DMS 273 treated with DMSO at 0.1 percent for 48 hours (cell line): ENCODE measurements at places on chromosomes 11 and 22.

GRCh38 chr11:69816671-69817070 lies 2.5 kb downstream of the FGF3 start:
- no peak for DNase-seq

- DNase-seq = no peak
Observed at GRCh38 chr22:46738647-46739093, 618 bp upstream of the CERK start.

DNA sequence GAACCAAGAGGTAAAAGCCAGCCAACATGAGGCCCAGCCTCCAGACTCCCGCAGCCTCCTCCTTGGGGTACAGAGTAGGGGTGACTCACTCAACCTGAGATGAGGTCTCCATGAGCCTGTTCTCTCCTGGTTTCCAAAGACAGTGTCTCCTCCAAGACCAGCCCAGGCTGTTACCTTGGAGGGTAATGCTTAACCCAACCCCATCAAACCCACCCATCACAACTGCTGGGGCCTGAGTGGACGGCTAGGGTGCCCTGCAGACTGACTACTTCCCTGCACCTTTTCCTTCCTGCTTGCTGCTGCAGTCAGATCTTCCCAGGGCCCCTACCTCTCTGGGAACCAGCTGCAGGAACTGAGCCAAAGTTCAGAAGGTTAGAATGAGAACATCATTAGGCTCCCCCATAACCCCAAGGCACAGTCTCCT lies 5.1 kb upstream of the NOL12 start:
- no peak for DNase-seq

DNA sequence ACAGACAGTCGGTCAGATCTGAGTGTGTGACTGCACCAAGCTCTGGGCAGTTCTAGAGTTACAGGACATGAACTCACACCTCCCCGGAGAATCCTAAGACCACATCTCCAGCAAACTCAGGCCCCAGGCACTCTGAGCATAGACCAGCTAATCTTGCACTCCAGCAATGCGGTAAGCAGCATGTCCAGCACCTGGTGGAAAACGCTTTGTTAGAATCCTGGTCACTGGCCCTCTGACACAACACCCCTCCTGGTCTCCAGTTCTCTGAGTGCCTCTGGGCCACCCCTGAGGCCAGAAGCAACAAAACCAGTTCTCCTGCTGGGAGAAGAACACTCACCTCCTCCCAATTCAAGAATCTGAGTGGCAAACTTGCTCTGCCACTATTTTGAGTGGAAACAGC lies 82.7 kb upstream of the TMEM45B start:
- no peak for DNase-seq

DNA sequence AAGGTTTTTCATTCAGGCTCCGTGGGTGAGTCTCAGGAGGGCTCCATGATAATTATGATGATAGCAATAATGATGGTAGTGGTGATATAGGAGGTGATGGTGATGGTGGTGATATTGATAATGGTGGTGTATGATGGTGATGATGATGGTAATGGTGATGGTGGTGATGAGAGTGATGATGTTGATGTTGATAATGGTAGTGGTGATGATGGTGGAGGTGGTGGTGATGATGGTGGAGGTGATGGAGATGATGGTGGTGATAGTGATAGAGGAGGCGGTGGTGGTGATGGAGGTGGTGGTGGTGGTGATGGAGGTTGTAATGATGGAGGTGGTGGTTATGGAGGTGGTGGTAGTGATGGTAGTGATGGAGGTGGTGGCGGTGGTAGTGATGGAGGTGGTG lies 79.4 kb downstream of the MPPED1 start:
- DNase-seq = no peak

DNA sequence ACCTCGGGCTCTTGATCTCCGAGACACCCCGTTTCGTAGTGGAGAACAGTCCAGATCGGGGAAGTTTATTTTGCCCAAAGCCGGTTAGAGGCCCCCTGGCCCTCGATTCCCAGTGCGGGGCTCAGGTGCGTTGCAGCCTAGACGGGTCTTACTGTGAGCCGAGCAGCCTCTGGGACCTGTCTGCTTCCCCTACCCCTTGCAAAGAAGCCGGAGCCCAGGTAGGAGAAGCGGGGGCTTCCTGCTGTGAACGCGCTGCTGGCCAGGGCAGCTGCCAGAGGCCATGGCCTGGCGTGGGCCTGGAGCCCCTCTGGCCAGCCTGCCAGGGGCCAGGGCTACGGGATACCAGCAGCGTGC lies 621 bp downstream of the TSPO start:
- no peak for DNase-seq

DNA sequence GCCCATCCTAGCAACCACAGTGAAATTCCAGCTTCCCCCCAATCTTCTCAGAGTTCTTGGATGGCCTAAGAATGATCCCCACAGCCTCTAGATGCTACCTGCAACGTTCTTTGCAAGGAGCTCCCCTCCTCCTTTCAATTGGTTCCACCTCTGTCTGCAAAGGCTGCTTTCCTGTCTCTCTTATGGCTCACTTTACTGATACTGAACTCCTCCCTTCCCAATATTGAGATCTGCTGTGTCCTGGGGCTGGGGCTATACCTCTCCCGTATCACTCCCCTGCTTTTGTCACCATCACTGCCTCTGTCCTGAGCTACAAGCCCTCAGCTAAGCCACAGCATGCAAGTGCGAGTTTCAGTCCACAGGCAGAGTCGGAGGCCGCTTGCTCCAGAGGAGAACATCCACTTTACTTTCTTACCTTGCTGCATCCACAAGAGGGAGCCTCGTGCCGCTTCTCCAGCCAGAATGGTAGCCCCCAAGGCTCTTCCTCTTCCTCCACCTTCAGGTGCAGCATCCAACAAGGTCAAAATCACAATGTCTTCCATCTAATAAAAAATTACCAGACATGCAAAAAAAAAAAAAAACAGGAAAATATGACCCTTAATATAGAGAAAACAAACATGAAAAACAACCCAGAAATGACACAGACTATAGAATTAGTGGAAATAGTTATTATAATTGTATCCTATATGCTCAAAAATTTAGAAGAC lies 48.6 kb upstream of the TMEM45B start:
- no peak for DNase-seq

GRCh38 chr11:76209375-76209972 lies 3.2 kb upstream of the WNT11 start:
- DNase-seq = no peak

GRCh38 chr11:19275496-19275895 lies 34.8 kb upstream of the E2F8 start:
- no peak for DNase-seq

- no peak for DNase-seq
Observed at GRCh38 chr11:6110011-6110410, 2.5 kb downstream of the OR56B4 start.

GRCh38 chr11:128731041-128731663 lies 37.3 kb downstream of the FLI1 start:
- no peak for DNase-seq

- DNase-seq = no peak
Observed at GRCh38 chr11:111230122-111230465, 15.4 kb upstream of the POU2AF2 start.

- no peak for DNase-seq
Observed at GRCh38 chr22:38083931-38084631, at the start of gene SLC16A8. SLC16A8 (minus strand) TSS chr22:38084184; CDS start chr22:38082873, 1,311 bp downstream.

DNA sequence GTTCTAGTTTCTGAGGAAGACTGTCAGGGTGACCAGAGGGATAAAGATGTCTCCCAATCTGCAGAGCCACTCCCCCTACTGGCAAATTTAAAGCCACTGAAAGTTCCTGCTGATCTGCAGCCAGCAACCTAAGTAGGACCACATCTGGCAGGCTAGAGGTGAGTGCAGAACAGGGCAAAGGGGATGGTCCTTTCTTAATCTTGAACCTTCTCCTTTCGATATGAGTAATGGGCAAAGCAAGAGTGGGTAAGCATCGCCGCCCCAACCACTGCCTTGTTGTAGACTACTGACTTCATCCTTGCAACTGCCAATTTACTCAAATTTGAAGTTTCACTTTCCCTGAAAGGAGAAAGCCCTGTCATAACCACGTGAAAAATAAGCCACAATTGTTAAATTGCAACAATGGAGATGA lies 30.7 kb downstream of the SCUBE2 start:
- DNase-seq = peak; percentile 2

- DNase-seq = no peak
Observed at GRCh38 chr11:3840004-3840869, 522 bp downstream of the RHOG start.

GRCh38 chr11:18091731-18092130 lies 14.2 kb downstream of the SAAL1 start:
- DNase-seq = no peak

DNA sequence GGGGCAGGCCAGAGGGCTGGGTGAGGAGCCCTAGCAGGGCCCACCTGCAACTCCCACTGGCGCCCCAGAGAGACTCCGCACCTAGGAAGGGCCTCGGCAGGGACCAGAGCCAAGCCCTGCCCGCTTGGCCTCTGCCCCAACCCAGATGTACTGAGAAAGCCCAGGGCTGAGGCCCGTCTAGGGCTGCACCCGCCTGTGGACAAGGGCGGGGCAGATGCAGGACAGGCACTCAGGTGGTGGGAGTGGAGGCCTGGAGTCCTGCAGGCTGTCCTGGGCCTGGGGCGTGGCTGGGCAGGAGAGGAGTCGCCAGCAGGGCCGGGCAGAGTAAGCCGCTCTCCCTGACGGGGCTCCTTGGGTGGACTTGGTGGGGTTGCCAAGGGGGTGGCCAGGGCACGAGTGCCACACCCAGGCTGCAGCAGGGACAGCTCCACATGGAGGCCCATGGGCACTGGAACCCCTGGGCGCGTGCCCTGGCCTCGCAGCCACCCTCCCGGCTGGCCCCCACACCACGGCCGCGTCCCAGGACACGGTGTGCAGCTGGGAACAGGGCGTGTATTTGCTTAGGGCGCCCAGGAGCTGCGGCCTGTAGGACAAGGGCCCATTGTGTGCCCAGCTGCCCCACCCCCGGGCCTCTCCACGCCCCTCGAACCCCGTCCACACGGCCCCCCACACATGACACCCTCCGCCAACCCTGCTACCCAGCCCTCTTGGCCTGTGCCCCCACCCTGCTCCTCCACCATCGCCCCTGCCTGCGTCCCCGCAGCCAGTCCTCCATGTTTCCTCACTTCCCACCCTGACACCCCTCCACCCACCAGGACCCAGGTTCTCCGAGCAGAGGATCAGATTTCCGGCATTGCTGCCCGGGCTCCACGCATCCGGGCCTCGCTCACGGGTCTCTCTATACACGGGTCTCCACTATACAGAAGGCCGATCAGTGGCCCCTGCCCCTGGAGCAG lies 11.3 kb upstream of the PIM3 start:
- no peak for DNase-seq

GRCh38 chr11:21121991-21122390 lies 452.6 kb downstream of the NELL1 start:
- DNase-seq = no peak

GRCh38 chr11:279966-280705 lies 1.9 kb downstream of the NLRP6 start:
- DNase-seq = no peak

DNA sequence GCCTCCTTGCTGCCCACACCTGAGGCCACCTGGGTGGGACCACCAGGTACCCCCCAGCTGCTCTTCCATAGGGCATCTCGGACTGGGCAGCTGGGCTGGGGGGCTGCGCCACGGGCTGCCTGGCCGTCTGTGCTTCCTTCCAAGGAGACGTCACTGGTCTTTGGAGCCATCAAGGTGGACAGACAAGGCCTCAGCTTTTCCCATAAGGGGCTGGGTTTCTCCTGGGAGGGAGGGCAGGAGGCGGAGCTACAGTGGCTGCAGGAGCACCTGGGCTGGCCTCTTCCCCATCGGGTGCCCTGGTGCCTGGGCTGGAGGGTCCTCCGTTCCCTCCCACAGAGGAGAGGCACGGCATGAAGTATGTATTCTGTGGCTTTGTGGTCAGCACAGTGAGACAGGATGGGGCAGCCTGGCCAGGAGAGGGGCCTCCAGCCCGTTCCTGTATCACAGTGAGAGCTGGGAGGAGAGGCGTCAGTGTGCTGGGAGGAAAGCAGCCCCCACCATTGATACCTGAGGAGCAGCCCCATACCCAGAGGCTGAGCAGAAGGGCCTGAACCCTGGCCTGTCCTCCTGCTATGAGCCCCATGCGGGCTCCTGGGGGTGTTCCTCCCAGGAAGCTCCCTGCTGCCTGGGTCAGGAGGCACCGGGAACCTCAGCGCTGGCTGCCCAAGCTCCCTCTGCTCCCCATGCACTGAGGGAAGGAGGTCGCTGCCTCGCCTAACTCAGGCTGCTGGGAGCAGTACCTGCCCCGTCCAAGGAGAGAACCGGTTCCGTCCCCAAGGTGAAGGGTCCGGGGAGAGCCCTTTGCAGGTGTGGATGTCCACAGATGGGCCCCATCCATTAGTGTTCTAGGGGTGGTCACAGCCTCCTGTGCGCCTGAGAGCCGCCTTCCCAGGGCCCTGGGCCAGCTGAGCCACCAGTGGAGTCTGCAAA lies 1075.0 kb downstream of the BRD1 start:
- no peak for DNase-seq

DNA sequence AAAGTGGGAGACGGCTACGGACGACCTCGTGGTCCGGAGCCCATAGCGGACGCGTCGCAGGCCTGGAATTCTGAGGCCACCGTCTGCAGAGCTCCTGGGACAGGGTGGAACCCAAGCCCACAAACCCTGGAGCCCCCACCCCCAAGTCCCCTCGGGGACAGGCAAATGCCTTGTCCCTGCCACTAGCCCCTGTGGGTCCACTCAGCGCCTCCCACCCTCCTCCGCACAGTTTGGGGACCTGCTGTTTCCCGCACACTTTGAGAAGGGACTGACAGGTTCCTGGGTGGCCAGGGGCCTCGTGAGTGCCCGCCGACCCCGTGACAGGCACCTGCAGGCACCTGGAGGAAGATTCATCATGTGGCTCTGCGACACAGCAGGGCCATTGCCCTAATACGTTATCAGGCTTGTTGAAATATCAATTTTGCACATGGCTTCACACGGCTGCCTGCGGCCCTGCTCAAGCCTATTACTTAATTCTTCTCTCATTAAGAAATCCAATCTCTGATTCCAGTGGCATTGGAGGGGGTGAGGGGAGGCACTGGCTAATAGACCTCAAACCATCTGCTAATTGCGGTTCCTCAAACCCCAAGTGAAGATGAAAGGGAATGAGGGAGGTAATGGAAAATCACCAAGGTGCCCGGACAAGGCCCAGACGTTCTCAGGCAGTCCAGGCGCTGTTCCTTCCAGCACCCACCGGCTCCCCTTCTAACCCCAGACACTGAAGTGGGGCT lies 672.5 kb downstream of the BRD1 start:
- no peak for DNase-seq

- no peak for DNase-seq
Observed at GRCh38 chr11:44733877-44734276, 7.1 kb downstream of the TSPAN18 start.

GRCh38 chr22:40345815-40346184 lies 500 bp upstream of the ADSL start:
- DNase-seq = no peak

GRCh38 chr11:35785287-35786167 lies 123.0 kb downstream of the TRIM44 start:
- no peak for DNase-seq

- DNase-seq = no peak
Observed at GRCh38 chr11:59501931-59502330, 1.4 kb upstream of the OR4D11 start.

DNA sequence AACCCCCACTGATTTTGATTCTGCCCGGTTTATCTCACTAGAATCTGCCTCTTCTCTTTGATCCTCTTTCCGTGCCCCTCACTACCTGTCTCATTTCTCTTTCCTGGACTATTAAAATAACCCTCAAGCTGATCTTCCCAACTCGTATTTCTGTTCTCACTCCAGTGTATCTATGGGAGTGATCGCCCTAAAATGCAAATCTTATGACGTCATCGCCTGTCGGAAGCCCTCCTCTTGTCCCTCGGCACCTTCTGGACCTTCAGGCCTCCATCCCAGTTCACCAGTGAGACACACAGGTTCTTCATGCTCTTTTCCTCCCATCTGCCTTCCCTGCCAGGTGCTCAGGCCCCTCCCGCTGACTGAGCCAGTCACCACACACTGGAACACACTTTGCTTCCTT lies 234.5 kb upstream of the TBCEL start:
- no peak for DNase-seq
